GM13976 (cell line): ENCODE measurements at places on chromosomes 3 and 15.

- no peak for DNase-seq
These were observed 64.6 kb downstream of the RPN1 start for GRCh38 chr3:128585974-128586373.

DNA sequence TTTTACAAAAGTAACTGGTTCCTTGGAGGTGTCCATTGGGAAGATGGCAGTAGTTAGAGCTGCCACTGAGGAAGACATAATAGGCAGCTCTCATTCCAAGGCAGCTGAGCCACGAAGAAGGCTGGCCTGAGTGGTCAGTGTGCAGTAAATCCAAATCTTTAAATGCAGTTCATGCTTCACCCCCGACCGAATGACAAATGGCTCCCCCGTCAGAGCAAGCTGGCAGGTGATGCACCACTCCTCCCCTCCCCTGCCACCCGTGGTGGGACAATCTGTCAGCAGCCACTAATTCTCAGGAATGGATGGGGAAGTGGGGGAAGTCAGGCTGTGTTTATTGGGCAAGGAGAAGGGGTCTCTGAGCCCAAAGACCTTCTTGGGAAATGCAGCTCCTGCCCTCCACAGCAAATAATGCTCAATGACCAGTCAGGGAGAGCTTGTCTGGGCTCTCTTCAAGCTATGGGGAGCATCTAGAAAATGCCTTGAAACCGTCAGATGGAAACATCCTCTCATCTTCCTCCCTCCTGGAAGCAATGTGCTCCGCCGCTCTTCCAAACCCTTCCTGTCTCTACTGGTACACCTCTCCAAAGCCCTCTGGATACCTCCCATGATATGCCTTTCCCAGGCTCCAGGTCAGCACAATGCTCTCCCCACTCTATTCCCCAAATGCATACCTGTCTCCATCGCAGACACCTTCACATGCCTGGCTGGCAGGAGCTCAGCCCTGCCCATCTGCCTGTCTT, 65.4 kb downstream of the LIPC start:
- DNase-seq = no peak

DNA sequence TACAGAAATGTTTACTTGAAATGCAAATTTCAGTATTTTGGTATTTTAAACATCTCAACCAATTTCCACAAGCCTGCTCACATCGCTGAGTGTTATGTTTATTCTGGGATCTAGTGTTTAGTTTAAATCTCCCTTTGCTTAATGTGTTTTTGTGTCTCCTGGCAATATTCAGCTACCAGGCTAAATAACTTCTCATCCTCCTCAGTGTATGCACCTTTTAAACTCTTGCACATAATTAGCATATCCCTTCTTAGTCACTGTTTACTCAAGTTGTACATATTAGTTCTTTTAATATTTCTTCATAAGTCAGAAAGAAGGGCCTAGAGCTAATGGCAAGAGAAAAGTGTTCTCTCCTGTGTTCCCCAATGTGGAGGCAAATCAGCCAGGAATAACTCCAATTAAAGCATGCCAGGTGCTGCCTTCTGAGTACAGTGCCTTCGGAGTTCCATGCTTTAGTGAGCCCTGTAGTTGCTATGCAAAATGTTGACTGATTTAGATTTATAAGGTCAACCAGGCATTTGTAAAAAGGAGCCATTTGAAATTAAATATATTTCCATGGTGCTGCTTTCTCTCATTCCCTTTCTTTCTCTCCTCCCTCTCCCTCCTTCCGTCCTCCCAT, 234.3 kb downstream of the GAP43 start:
- DNase-seq = no peak

GRCh38 chr3:43296565-43296964, 10.2 kb downstream of the SNRK start:
- DNase-seq = peak; percentile 42

DNA sequence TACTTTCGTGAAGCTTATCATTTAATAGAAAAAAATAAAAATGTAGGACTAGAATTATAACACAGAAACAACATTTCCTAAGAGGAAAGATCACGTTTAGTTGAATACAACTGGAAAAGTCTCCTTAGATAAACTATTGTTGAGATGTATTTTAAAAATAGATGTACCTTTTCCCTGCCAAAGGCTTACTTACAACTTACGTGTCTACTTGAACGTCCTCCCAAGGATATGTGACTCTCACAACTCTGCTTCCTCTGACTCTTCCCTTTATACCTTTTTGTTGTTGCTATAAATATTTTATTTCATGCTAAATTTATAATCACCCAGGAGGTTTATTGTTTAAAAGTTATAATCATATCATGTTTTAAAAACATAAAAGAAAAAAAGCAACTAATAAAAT, 908.0 kb upstream of the ROBO1 start:
- no peak for DNase-seq

DNA sequence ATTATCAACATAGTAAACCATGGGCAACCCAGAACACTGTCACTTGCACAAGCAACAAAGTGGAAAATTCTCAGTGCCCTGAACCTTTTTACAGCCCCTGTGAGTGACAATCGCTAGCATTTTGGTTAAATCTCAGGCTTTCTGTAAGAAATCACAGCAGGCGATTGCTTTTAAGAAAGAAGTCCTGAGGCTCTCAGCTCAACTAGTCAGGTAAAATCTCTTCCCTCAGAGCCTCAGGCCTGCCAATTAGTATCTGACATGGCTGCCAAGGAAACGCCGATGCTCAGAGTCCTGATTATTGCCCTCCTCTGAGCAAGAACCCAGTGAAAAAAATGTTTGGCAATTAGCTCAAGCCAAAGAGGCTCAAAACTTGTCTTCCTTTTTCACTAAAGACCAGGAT, 530.8 kb downstream of the DIPK2A start:
- no peak for DNase-seq

GRCh38 chr15:49674370-49674769, 53.5 kb downstream of the DTWD1 start:
- DNase-seq = no peak

- no peak for DNase-seq
These were observed 10.0 kb downstream of the ATP13A3 start for GRCh38 chr3:194476784-194477183.

- no peak for DNase-seq
These were observed 154.3 kb upstream of the CCDC54 start for GRCh38 chr3:107222907-107223306.

DNA sequence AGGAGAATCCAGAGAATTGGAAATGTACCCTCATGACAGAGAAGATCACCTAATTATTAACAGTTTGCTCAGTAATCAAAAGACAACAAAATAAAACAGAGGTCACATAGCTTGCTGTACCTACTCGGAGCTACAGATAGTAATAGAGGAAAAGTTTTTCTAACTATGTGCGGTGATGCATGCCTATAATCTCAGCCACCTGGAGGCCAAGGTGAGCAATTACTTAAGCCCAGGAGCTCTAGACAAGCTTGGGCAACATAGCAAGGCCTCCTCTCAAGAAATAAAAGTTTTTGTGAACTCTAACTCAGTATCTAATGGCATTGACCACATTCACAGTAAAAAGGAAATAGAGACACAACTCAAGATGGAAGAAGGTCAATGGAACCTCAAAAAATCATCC, 243.6 kb downstream of the ATP8B4 start:
- no peak for DNase-seq

GRCh38 chr3:129974833-129975704, 549 bp downstream of the TRH start:
- DNase-seq = peak; percentile 42

DNA sequence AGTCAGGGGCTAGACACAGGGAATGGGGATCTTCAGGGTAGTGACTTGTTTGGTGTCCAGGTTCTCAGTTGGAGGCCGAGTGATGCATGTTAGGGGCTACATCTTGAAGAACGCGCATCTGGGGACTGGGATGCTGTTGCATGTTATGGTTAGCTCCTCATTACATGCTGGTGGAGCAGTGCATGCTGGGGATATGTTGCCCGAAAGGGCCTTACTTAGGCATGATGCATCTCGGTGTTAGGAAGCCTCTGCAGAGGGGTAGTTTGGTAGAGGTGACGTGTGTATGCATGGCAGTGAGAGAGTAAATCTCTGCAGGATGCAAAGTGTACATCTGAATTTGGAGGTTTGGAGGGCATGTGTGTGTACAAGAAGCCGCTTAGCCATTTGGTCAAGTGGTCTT, 2.4 kb downstream of the EIF4G1 start:
- no peak for DNase-seq

DNA sequence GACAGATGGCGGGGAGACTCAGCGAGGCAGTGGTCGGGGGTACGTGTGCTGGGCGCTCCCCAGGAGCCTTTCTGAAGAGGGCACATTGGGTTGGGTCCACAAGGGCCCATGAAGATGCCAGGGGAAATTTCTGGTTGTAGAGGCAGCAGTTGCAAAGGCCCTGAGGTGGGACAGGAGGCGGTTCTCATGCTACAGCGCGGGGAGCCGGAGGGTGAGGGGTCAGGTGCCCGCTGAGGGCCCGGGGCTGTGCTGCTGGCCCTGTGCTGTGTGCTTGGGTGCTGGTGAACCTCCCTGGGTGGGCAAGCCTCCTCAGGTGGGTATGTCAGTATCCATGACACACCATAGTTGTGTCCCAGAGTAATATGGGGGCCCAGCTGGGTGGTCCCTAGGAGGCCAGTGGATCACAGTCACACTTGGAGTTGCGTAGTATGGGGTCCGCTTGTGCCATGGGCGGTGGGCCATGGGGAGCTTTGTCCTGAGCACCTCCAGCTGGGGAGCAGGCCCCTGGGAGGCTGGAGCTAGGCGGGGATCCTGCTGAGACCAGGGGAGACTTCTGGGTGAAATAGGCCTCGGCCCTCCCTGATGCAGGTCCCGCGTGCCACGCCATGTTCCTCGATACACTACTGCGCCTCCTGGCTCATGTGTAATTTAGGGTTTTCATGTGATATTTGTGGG, 44.3 kb downstream of the PLXNA1 start:
- DNase-seq = no peak

- DNase-seq = no peak
These were observed 43.6 kb downstream of the PDIA5 start for GRCh38 chr3:123110282-123110975.

- no peak for DNase-seq
These were observed 74.8 kb downstream of the AQP9 start for GRCh38 chr15:58212909-58213526.
